ENCODE measurements at places on chromosomes 7 and 10.

DNA sequence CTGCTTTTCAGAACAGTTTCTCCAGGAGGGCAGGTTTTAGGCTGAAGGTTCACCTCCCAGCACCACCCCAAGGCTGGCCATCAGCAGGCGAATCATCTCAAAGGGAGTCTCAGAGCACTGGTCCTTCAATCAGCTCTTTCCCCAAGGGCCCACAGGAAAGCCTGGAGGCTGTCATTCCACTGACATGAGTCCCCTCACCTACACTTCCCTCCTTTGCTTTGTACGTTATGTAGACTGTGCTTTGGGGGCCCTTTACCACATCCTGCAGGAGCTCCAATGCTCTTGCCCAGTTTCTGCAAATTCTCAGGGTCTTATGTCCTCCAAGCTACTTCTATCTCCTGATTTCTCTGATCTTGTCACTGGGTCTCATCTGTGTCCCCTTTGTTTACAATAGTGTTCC, 15.4 kb downstream of the WDFY4 start:
- no peak for DNase-seq

GRCh38 chr10:21173802-21174714, 276.9 kb upstream of the NEBL start:
- no peak for DNase-seq

DNA sequence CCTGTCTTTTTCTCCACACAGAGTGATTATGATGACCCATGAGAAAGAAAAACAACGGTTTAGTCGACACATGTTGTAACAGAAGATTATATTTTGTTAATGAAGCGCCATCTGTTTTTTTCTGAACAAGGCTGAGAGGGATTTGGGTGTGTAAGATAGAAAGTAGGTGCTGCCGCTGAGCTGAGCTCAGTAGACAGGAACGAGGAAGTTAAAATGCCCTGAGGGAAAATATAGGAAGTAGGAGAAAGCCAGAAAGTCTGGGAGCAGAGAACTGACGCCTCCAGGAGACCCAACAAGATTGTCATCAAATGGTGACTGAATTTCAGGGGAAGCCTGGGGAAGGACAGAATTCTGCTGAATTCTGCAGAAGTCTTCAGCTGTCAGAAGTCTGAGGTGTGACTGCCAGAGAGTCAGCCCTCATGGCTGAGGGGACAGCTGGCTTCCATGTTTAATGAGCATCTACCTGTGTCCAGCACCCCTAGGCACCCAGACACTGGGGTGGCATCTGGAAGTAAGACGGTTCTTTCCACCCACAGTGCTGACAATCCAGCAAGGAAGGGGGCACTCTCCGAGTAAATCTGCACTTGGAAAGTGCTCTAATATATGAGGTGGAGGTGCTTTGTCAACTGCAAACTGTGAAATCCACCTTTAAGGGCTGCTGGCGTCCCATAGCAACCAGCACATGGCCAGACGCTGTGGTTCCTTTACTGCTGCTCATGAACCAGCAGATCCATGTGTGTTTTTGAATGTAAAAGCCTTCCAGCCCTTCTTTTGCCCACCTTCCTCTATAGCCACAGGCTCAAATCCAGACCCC, 12.5 kb upstream of the TSPAN15 start:
- DNase-seq: no peak

GRCh38 chr10:35540296-35541164, 64.6 kb upstream of the GJD4 start:
- DNase-seq: no peak

- DNase-seq: no peak
Observed at GRCh38 chr10:123038782-123039631, 30.2 kb downstream of the ACADSB start.

GRCh38 chr10:70651661-70652060, 20.6 kb upstream of the ADAMTS14 start:
- no peak for DNase-seq

DNA sequence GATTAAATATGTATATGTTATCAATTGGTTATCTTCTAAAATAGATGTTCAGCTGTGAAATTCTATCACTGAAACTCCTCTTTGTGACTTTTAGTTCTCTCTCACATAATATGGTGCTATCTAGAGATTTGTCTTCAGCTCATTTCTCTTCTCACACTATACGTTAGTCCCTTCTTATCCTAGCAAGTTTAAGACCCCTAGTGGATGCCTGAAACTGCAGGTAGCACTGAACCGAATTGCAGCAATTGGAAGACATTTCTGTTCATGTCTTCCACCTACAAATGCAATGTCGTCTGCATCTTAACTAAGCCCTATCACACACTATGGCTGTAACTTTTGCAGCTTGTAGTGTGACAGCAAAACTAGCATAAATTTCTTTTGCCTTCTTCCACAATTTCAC, 442.7 kb upstream of the POM121L12 start:
- DNase-seq: no peak

DNA sequence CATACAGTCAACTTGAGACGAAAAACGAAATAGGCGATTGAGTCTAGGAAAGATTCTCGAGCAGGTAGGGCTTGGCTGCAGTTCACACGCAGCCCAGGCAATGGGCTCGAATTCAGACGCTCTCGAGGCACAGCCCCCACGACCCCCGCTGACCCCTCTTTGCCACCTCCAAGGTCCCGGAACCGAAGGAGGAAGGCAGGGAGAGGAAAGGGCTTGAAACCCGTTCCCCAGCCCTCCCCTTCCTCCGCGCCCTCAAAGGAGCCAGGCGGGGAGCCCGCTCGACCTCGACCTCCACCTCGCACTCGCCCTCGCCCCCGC, 441 bp downstream of the CCDC186 start:
- no peak for DNase-seq

DNA sequence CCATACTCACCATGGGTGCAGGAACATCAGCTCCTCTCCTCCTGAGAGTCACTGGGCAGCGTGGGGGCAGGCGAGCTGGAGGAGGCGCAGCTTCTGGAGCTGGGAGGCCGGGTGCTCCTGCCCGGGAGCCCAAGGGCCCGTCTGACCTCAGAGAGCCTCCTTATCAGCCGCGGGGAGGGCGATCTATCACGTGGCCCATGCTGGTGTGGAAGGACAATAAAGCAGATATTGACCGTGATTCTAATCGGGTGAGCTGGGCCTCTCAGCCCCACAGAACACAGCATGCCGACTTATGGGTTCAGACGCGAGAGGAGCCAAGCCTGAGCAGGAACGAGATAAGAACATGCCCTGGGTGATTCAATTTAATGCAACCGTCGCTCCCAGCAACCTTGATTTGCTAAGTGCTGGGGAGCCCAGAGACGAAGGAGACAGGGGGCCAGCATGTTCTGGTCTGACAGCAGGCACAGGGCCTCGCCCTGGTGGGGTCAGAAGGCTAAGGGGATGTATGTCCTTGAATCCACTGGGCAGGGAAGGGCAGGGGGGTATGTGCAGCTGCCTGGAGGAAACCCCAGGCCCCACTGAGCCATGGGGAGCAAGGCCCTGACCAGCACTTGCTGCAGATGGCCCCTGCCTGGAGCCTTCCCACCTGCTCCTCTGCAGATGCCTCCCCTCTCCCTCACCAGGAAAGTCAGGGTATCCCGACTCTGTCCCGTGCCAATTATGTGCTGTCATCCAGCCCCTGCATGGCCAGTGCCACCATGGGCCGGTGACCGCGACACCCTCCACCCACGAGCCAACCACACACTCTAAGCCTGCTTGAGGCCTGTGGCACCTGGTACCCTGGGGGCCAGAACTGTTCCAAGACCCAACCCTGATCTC, 95.3 kb upstream of the RET start:
- no peak for DNase-seq

GRCh38 chr7:85719981-85720953, 533.4 kb upstream of the SEMA3D start:
- peak; percentile 35 for DNase-seq

- DNase-seq: no peak
Observed at GRCh38 chr10:103501186-103501585, 7.7 kb downstream of the NEURL1 start.

GRCh38 chr10:79038841-79039201, 29.9 kb upstream of the ZMIZ1 start:
- no peak for DNase-seq

DNA sequence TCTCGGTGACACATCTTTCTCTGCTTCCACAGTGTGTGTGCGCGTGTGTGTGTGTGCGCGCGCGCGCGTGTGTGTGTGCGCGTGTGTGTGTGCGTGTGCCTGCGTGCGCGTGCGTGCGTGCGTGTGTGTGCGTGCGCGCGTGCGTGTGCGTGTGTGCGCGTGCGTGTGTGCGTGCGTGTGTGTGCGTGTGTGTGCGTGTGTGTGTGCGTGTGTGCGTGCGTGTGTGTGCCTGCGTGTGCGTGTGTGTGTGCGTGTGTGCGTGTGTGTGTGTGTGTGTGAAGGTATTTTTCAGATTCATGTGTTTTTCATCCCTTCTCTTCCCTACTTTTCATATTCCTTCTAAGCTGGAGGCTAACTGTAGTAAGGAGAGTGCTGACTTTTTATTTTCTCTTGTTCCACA, 148.4 kb downstream of the CREB5 start:
- no peak for DNase-seq

DNA sequence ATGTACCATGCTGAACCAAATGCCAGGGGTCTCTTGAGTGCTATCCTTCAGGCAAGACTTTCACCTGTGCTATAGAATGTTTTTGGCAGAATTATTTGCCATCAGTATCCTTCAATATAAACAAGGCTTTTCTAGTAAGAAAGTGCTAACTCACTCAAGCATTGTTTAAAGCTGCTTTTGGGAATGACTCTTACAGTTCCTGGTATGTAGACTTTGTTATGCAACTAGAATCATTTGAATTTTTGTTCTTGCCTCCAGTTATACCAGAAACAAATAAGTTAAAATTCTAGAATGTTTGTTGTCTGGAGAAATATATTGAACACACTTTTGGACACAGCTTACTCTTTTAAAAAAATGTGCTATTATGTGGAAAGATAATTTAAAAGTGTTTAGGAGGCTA, 39.5 kb upstream of the RTKN2 start:
- DNase-seq: no peak

GRCh38 chr7:98553666-98554065, 63.4 kb upstream of the NPTX2 start:
- no peak for DNase-seq

DNA sequence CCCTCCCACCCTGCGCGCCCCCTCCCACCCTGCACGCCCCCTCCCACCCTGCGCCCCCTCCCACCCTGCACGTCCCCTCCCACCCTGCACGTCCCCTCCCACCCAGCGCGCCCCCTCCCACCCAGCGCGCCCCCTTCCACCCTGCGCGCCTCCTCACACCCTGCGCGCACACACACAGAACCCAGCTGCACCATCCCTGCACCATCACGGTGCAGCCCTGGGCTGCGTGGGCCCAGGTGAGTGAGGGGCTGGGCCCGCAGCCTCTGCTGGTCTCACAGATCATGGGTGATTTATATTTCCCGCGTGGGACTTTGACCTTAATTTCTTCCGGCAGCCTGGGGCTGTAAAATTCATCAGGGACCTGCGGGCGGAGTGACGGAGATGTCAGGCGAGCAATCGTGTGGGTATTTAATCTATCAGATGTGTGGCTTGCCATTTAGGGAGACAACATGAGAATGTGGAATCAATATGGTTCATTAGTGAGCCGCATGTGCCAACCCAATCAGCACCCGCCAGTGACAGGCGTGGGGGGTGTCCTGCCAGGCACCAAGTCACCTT, 57.7 kb downstream of the C10orf105 start:
- DNase-seq: no peak

- DNase-seq: peak; percentile 25
Observed at GRCh38 chr10:61633665-61634064, 29.1 kb upstream of the CABCOCO1 start.

DNA sequence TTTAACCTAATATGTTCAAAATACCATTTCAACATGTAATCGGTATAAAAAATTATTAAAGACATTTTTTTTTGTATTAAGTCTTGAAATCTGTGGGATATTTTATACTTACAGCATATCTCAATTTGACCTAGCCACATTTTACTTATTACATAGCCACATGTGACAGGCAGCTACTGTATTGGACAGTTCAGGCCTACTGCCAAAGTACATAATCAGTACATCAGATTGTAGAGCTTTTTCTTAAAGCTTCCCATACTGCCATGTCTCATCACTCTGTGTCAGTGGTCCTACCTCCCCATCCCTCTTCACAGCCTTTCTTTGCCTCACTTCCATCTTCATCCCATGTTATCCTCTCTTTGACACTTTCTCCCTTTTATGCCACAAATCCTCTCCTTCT, 43.0 kb downstream of the LOXL4 start:
- DNase-seq: no peak

GRCh38 chr7:27116031-27116961, 13.8 kb upstream of the HOXA2 start:
- no peak for DNase-seq

- DNase-seq: no peak
Observed at GRCh38 chr10:96390460-96390864, 31.7 kb upstream of the OPALIN start.

- DNase-seq: no peak
Observed at GRCh38 chr10:64040781-64041180, 519.6 kb downstream of the REEP3 start.

DNA sequence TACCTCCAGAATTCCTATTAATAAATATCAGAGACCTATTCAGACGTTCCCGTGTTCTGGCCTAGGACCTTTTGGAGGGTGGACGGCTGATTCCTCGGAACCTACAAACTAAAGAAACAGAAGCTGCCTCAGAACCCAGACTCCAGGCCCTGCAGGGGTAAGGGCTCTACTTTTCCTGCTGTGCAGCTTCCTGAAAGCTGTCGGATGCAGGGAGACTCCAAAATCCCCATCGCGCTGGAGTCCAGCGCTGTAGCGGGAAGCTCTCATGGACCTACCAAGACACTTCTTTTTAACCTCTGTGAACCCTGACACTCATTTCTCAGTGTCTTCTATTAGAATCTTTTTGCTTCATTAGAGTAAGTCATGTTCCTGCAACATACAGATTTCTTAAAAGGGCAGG, 244.5 kb upstream of the PITRM1 start:
- no peak for DNase-seq

DNA sequence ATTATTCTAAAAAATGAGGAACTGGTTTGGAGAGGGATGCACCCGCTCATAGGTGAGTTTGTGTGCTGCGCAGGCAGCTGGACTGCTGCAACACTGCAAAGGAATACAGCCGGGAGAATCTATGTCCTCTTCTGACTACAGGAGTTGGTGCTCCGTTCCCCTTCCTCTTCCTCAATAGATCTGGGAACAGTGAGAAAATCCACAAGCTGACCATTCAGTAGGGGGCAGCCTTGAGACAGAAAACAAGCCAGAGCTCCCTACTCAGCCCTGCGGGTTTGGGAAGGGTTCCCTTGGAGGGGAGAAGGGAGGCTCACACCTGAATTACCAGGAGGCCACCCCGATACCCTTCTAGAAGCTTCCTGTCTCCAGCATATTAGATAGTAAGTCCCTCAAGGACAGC, 87.3 kb upstream of the FOXI2 start:
- DNase-seq: no peak

DNA sequence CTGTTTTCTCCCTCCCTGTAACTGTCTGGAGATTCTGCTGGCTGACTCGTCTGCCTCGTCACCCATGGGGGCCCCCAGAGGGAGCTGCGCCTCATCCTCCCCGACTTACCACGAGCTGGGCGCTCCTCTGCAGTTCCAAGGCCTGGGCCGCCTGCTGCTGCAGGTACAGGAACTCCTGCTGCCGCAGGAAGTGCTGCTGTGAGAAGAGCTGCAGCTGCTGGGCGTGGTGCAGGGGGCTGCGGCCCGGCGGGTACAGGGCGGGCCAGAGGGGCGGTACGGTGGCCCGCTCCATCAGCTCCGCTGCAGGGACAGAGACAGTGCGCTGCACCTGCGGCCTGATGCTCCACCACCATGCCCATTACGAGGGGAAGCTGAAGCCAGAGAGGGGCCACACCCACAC, 47.7 kb downstream of the TNRC18 start:
- DNase-seq: no peak

All from HS-5 (cell line).